Left forelimb (tissue), 1 donor: ENCODE measurements at places on chromosomes 13 and 19.

GRCh38 chr19:50488389-50489194 lies 11.9 kb upstream of the GARIN5A start:
- DNase-seq = no peak

GRCh38 chr13:32370805-32371204 lies 55.5 kb downstream of the BRCA2 start:
- no peak for DNase-seq

- DNase-seq = no peak
Observed at GRCh38 chr13:82963226-82964099, 918.8 kb downstream of the SLITRK1 start.

DNA sequence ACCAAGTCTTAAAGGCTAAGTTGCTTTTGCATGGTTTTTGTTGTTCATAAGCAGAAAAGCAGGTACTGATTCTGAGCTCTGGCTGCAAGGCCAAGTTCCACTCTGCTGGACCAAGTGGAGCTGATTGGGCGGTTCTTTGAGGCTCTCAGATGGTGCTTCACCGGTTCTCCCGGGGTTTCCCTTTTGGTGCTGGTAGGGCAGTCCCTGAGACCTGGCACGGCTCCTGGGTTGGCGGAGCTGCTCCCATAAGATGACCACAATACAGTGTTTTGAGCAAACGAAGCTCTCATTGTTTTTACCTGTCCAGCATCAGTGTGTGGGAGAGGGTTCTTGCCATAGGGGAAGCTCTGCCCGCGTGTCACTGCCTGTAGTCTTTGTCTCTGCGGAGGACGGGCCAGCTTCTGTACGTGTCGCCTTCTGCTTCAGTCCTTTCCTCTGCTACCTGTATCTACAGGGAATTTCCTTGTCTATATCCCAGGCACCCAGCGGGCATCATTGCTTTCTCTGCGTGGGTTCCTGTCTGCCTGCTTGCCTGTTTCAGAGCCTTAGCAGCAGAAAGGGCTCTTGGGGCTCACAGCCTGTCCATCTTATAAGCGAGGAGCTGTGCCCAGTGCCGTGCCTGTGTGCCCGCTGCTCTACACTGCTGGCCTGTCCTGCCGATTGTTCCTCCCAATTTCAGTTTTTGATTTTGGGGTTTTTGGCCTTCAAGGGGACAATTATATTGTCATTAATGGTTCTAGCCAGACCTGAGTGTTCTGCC lies 2.3 kb downstream of the U2AF2 start:
- no peak for DNase-seq

DNA sequence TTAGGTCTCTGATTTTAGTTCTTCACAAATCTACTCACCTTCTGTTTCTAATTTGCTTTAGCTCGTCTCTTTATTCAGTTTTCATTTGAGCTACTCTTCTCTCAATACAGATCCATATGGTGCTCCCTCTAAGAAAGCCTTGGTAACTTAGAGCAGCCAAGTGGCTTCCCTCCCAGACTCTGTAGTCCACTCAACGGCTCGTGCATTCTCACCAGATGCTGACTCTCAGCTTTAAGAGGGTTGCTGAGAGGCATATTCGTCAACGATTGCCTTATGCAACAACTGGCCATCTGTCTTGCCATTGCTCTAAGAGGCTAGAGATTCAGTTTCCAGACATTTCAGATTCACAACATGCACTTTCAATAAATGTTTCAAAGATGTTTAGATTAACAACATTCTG lies 785.8 kb upstream of the SLC10A2 start:
- DNase-seq = no peak
